ENCODE measurements at places on chromosomes 1 and 21.

DNA sequence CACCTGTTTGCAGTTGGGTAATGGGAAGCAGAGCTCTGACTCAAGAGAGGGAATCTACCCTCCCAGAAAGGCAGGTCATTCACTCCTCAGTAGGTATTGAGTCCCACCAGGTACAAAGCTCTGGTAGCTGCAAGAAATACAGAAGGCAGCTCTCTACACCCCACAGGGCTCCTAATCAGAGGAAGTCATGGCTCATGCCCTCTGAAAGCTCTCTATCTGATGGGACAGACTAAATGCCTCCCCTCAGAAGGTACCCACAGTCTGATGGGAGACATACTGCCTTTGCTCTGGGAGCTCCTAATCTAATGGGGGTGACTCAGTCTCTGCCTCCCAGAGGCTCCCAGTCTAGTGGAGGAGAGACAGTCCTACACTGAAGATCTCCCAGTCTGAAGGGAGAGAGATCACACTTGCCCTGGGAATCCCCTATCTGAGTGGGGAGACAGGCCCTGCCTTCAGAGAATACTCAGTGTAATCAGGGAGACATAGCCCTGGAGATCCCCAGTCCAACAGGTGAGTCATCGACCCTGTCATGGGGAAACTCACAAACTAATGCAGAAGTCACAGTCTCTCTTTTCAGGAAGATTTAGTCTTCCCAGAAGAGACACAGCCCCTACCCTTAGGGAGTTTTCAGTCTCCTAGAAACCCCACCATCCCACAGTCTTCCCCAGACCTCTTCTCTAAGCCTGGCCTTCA lies 23.7 kb downstream of the CAMK1G start:
- peak; percentile 68 for DNase-seq

GRCh38 chr1:223803211-223803610 lies 42.5 kb downstream of the TP53BP2 start:
- no peak for DNase-seq

GRCh38 chr1:76601465-76601864 lies 265.8 kb upstream of the ST6GALNAC5 start:
- DNase-seq: no peak

GRCh38 chr1:200917291-200917817 lies 22.7 kb downstream of the INAVA start:
- no peak for DNase-seq

DNA sequence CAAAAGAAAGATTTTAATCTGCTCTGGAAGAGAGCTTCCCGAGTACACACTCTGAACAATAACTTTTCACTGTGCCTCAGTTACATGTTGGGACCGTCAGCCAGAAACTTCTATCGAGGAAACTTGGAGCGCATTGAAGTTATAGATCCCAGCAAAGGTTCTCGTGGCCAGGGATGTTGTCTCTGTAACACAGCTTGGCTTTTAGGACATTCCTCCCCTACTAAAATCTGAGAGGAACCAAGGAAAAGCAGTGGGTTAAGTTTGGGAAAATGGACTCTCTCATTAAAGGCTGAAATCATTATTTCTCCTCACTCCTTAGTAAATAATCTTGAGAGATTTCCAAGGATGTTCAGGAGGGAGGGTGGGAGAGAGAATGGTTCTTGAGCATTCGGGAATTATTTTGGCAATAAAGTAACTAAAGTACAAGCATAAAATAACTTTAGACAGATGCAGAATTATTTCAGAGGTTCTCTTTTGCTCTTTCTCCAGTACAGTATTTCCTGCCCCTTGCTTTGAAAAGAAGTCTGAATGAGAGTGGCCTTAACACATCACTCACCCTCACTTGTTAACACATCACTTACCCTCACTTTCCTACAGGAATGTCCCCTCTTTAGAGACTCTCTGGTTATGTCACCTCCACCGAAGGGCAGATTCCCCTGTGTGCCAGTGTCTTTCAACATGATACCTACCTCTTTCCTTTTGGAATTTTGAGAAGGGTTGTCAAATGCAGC lies 1.8 kb upstream of the NFIA start:
- no peak for DNase-seq

DNA sequence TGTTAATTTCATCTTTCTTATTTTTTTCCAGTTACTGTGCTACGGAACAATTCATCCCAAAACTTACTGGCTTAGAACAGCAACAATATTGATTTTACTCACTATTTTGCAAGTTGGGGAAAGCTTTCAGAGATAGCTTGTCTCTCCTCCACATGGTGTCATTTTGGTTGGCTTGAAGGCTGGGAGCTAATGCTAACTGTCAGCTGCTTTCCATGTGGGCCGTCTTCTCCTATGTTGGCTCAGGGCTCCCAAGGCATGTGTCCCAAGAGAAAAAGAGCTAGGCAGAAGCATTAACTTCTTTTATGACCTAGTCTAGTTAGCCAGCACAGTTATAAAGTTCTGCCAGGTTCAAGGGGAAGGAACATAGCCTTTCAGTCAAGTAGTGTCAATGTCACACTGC lies 33.9 kb upstream of the CASQ2 start:
- no peak for DNase-seq

GRCh38 chr1:930633-931138 lies 7.0 kb downstream of the SAMD11 start:
- no peak for DNase-seq

GRCh38 chr1:161227196-161227871 lies 1.5 kb downstream of the TOMM40L start:
- peak; percentile 91 for DNase-seq

DNA sequence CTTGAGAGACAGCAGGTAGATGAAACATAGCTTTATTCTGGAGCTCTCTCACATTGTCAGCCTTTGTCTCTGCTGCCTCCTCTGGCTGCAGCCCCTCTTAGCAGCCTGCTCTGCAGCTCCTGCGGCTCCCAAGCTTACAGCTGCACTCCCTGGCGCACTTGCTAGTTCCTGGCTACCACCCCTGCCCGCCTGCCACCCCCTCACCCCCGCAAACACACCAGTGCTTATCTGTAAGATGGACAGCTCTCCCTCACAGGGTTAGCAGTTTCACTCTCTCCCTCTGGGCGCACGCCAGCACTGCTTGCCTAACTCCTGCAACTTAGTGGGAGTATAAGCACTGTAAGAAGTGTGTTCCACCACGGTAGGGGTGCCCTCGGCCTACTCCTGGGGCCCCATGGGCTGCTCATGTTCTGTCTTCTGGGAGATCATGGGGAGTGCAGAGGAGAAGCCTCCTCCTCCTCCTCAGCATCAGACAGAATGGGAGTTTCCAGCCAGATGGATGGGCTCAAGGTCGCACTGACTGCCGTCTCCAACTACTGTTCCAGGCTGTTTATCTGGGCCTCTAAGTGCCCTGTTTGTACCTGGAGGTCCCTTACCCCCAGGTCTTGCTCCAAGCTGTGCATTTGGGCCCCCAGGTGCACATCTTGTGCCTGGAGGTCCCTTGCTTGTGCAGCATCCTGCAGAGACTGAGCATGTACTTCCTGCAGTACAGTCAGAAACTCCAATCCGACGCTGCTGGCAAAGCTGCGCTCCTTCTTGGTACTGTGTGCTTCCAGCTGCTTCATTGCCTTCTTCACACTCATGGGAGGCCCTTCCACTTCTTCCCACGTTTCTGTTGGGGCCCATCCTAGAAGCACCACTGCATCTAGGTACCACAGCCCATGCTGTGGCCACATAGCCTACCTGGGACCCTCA lies 1388.1 kb downstream of the AMY1C start:
- DNase-seq: peak; percentile 71

DNA sequence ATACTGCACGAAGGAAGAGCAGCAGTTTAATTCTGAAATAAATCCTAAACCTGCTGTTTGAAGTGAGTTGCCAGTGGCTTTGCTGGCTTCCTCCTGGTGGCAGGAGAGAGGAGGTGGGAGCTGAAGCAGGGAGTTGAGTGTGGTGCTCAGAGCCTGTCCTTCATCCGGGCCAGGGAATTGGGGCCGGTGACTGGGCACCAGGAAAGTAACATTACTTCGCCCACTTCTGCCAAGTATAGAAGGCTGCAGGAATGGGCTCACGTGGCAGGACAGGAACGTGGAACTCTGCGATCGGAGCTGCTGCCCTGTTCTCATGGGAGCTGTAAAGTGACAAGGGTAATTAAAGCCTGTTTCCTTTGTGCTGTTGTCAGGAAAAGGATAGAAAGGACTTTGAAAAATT lies 8.7 kb downstream of the TOR3A start:
- no peak for DNase-seq

- no peak for DNase-seq
These were observed 22.9 kb upstream of the IGSF3 start for GRCh38 chr1:116690396-116690848.

DNA sequence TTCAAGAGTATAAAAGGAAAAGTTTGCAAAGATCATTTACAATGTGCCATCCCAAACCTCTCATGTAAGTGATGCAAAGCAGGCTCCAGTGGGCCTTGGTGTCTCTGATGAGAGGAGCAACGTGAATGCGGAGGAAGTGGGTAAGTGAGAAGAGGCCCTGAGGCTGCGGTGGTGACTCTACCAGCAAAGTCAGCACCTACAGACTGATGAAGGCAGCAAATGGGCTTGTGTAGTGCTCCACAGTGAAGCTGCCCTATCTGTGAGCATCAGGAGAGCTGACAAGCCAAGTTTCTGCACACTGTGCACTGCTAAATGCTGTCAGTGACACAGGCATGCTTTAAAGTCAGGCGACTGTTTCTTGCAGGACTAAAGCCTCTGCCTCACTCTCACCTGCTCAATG lies 15.6 kb upstream of the RAP1A start:
- no peak for DNase-seq

DNA sequence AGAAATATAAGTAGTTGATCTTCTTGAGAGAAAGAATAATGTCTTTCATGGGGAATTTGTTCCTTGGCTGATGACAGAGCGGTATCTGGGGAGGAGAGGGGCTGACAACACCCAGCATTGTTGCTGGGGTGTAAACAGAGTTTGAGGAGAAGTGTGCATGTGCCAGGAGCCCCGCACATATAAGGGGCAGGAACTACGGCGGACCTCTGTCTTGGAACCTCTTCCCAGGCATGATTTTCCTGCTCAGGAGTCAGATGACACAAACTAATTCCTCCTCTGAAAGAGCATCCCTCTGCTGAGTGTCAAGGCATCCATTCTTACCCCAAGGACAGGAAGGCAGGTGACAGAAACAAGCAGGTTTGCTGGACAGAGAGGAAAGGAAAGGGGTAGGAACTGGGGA lies 119.1 kb downstream of the TPTE start:
- DNase-seq: no peak

- peak; percentile 73 for DNase-seq
These were observed 34.1 kb downstream of the OR2G3 start for GRCh38 chr1:247639381-247639981.

GRCh38 chr1:31510853-31511789 lies 65.2 kb upstream of the TINAGL1 start:
- peak; percentile 68 for DNase-seq

- DNase-seq: no peak
These were observed 43.1 kb downstream of the ATP2B4 start for GRCh38 chr1:203669739-203670138.

DNA sequence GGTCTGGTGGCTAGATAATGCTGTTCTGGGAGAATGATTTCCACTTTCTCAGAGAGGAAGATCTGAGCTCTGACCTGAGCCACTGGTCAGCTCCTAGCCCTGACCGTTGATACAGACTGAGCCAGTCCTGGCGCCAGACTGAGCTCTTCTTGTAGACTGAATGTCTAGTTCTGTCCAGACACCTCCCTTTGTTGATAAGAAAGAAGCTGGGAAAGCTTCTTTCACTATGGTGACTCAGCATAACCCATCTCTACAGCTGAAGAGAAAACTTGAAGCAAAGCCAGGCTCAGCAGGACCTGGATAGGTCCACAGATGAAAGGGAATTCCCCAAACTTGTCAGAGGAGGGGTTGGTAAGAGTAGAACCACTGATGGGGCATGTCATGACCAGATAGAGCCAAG lies 9.9 kb upstream of the TRABD2B start:
- DNase-seq: peak; percentile 67

DNA sequence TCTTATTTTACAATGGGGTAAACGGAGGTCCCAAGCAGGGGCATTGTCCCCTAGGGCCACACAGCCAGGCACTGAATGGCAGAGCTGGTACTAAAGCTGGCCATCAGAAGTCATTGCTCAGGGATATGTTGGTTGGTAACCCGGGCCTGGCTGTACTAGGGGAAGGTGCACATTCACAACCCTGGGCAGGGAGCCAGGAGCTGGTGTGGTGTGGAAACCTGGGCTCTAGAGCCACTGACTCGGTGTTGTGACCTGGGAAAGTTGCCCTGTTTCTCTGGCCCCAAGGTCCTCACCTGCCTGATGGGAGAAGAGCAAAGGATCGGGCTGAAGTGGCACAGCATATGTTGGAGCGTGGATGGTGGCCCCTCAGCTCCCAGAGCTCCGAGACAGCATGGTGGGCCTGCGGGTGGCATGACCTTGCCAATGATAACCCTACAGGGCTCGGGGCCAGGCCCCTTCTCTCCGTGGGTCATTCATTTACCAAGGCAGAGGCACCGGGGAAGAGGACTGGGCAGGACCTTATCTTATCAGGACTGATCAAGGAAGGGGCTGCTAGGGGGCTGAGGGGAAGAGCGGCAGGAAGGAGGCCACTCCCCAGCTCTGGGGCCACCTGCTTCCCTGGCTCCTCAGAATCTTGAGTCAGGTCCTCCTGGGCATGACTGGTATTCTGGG lies 274.1 kb downstream of the TRABD2B start:
- no peak for DNase-seq

DNA sequence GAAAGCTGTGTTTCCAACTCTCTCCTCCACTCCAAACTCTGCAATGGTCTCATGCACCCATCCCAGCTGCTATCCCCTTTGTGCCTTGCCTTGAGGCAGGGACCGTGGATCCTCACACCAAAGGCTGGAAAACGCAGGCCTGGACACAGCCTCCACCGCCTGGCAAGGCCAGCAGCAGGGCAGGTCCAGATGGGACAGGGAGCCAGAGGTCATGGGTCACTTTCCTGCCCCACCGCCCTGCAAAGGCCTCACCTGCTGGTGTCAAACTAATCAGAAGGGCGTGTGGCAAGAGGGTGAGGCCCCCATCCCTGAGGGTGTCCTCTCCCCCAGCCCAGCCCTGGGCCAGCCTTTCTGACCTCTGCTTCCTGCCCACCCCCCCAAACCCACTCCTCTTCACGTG lies 106.3 kb downstream of the PAX7 start:
- no peak for DNase-seq

- DNase-seq: peak; percentile 74
These were observed at the start of gene LYST for GRCh38 chr1:235866205-235866912. LYST (minus strand) TSS chr1:235866906; CDS start chr1:235830417, 36,489 bp downstream.

DNA sequence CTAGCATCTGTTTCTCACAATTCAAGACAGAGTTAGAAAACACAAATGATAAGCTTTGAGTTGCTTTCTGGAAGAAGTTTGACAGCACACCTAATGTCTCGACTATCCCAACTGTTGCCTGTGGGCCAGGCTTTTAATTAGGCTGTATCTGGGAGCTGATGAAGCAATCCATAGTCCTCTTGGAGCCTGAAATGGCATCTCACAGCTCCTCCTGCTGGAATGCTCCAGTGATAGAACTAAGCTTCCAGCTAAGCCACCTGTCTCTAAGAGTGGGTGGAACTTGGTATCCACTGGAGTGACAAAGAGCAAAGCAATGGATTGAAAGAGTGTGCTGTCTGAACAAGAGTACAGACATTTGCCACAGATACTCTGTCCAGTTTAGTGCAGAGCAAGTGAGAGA lies 605.3 kb upstream of the NR5A2 start:
- DNase-seq: peak; percentile 44
